ENCODE measurements at places on chromosomes 12 and 14.

DNA sequence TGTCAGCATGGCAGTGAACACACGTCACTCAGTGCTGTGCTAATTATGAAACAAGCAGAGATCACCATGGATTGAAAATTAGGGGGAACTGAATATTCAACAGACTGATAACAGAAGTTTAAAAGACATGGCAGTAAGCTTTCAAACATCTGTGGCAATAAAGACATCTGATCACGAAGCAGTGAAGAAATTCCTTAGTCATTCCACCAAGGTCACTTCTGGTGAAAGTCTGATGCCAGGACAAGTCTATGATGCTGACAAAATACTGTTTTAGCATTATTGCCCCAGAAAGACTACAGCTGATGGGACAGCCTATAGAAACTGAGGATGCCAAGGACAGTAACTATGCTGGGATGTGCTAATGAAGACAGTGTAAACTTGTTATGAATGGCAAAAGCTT is 126.9 kb upstream of the RBM19 start:
- no peak for DNase-seq

DNA sequence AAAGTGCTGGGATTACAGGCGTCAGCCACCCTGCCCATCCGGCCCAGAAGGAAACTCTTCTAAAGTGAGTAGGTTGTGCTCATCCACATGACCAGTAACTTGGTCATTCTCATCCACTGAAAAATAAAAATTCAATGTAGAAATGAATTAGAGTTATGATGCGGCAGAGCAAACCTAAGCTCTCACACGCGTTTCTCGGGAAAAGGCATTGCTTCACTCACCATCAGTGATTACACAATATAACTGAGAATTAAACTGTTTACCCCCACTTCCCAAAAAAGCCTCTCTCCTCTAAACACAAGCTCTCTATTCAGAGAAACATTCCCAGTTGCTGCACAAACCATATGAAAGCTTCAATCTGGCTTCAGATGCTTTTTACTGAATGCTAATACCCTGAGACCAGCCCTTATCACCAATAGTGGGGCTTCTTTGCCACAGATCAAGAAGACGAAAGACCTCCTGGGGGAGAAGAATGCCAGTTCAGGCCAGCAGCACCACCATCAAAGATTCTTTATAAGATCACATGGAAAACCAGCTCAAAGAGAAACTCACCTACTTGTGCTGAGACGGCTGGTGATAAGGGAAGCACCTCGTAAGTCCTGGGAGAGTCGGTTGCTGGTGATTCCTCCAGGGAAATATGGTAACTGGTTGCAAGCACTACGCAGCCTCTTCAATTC is 121.5 kb upstream of the SFSWAP start:
- no peak for DNase-seq

- no peak for DNase-seq
Measured at GRCh38 chr14:35925319-35925718, 99.2 kb downstream of the BRMS1L start.

- DNase-seq: no peak
Measured at GRCh38 chr14:95316821-95317220, 2.9 kb downstream of the CLMN start.

- no peak for DNase-seq
Measured at GRCh38 chr12:93827669-93828068, 150.5 kb downstream of the CRADD start.

GRCh38 chr12:132206046-132206434 is 61.8 kb downstream of the NOC4L start:
- DNase-seq: no peak

DNA sequence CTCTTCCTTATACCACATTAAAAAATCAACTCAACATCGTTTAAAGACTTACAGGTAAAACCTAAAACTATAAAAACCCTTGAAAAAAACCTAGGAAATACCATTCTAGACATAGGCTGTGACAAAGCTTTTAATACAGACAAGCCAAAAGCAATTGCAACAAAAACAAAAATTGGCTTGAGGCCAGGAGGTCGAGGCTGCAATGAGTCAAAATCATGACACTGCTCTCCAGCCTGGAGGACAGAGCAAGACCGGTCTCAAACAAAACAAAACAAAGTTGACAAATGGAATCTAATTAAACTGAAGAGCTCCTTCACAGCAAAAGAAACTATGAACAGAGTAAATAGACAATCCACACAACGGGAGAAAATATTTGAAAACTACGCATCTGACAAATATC is 1057.8 kb downstream of the FSCB start:
- DNase-seq: no peak

DNA sequence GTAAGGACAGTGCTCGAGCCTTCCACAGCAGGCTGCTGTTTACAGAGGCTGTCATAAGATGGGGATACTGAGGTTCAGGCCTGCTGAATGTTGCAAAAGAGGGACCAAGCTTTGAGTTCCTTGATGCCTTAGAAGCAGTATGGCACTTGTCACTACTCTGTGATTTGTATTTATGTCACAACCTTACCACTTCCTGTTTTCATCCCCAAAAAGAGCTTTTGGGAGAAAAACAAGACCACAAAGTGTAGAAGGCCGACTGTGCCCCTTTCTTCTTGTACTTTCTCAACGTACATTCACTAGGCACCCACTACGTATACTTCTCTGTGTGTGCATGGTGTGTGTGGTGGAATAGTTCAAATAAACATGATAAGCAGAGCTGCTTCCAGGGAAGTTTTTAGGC is 90.1 kb downstream of the DRAM1 start:
- no peak for DNase-seq

DNA sequence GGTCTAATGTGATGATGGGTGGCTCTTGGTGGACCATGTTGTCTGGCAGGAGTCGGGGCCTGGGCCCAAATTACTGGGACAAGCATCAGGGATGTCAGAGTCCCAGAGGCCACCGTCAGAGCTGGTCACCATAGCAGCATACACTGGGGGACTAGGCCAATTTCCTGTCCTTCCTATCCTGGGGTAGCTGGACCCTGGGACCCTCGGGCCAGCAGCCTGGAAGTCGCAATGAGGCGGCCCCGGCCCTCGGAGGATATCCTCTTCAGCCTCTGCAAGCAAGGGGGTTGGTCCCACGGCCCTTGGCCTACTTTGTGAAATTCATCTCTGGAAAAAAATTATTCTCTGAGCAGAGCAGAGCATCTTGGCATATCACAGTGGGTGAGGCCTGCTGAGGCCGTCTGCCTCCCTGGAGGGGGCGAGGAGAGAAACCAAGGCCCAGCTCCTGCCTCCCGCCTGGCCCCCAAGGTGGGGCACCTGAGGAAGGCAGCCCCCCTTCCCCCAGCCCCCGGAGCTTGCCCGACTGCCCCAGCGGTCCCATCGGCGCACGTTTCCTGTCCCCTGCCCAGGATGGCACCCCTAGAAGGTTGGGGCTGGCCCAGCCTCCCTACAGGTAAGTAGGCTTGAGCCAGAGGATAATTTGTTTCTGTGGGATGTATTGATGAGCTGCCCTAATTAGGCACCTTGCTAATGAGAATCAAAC is 135.0 kb upstream of the MYL2 start:
- DNase-seq: no peak

DNA sequence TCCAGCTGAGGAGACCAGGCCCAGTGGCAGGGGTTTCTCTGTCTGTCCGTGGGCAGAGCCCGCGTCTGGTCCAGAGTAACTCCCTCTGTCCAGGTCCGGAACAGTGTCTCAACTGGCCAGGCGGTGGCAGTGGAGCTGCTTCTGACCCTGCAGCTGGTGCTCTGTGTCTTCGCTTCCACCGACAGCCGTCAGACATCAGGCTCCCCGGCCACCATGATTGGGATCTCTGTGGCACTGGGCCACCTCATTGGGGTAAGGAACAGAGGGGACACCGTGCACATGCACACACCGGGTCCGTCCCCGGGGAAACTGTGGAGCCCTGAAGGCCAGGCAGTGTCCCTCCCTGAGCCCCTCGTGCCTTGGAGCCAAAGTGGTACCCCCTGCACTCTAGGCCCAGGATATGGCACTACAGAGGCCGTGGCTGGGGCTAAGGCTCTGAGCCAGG is 1.5 kb downstream of the AQP6 start:
- DNase-seq: peak; percentile 73

DNA sequence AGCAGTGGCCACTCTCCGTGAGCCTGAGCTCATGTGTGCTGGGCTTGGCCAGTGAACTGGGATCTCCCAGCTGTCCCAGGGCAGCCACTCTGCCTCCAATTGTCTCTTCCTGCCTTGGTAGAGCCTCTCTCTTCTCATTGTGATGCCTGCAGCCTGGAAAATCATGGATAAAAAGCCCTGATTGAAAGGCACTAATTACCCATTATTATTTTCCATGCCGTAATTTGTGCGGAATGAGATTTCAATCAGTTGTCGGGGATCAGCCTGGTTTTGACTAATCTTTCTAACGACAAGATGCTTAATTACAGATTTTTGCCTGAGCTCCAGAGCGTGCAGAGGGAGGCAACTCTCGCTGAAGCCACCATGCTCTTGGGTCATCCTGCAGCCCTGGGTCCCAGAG is 52.7 kb downstream of the ESRRB start:
- DNase-seq: no peak

GRCh38 chr12:3881281-3881950 is 8.2 kb upstream of the PARP11 start:
- no peak for DNase-seq

- DNase-seq: no peak
Measured at GRCh38 chr12:50951112-50951511, 1.2 kb upstream of the HIGD1C start.

DNA sequence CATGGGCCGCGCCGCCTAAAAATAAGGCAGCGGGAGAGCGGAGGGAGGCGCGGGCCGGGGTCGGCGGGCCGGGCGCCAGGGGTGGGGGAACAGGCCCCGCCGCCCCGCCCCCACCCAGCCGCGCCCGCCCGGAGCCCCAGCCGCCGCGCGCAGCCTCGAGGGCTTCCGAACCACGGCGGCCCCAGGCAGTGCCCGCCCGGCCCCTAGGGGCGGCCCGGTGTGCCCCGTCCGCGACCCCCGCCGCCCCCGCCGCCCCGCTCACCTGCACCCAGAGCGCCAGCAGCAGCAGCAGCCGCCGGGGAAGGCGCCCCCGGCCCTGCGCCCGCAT is 519 bp downstream of the JAG2 start:
- no peak for DNase-seq

GRCh38 chr14:56180754-56181542 is 62.7 kb downstream of the PELI2 start:
- no peak for DNase-seq

GRCh38 chr14:85415015-85415712 is 114.8 kb upstream of the FLRT2 start:
- DNase-seq: no peak

DNA sequence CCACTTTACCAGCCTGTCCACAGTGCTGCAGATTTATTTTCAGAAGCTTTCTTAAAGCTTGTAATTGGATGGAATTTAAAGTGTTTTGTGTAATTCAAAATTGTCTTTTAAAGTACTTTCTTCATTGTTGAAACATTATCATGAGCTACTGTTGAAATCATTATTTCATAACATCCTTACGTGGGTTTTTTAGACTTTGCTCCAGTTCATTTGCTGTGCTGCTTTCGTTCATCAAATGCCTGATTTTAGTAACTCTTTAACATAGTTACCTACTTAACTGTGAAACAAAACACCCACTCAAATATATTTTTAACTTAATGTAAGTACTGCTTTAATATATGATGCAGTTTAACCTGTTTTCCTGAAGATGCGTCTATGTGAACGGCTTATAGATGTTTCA is 47.5 kb downstream of the PIWIL1 start:
- DNase-seq: no peak

DNA sequence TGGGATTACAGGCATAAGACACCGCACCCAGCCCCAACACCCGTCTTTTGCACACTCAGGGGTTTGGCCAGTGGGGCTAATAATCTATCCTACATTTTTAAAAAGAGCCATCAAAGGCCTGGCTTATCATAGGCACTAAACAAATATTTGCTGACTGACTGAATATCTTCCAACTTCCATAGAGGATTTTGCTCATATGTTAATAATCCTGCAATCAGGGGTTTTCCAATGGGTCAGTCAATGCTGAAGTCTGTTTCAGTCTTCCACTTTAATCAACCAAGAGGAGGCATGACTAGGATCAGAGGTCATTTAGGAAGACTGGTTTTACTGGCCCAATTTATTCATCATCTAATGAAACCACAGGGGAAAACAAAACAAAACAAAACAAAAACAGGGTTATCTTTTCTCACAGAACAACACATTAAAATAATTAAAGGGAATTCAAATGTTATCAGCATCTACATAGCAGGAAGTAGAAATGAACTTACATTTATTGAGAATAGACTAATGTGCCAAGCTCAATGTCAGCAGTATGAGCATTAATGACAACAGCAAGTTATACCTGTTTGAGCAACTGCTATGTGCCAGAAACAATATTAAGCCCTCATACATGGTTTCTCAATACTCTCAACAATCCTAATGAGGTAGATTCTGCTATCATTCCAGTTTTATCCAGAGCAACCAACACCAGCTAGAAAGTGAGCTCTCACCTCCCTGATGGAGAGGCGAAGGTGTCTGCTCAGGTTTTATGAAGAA is 372.2 kb downstream of the EGLN3 start:
- no peak for DNase-seq

- no peak for DNase-seq
Measured at GRCh38 chr14:63938198-63939005, 85.6 kb downstream of the SYNE2 start.

GRCh38 chr14:99231850-99232713 is 39.9 kb downstream of the BCL11B start:
- peak; percentile 59 for DNase-seq

GRCh38 chr14:67538501-67538900 is 5.4 kb downstream of the PLEKHH1 start:
- DNase-seq: no peak

- peak; percentile 75 for DNase-seq
Measured at GRCh38 chr12:120713861-120714482, 3.7 kb downstream of the UNC119B start.

DNA sequence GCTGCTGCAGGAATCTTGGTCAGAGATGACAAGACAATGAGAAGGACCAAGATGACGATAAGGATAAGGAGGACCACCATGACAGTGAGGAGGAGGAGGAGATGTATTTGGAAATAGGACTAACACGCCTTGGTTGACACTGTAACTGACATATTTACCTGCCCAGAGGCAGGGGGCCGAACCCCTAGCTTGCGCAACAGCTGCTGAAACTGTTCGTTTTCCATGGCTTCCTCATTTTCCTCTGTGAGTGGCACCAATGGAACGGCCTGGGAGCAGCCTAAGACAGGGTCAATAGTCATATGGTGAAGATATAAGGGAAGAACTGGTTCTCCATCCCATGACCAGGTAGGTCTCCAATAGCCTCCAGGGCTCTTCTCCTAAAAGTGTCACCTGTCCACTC is 28.8 kb downstream of the TIMELESS start:
- no peak for DNase-seq

- DNase-seq: no peak
Measured at GRCh38 chr14:94823556-94824341, 53.8 kb upstream of the GSC start.

DNA sequence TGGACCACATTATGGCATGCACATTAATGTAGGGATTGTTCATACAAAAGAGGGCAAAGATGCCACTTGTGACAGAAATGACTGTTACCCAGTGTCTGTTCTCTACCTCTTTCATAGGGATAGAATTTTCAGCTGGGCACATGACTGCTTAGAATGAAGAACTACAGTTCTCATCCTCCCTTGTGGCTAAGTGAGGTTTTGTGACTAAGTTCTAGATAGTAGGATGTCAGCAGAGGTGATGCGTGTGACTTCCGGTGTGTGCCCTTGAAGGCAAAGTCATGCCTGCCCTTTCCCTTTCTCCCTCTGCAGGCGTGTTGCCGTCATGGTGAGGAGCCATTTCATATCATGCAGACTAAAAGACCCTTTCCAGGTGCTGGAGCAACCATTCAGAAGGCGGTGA is 99.3 kb downstream of the CACNA1C start:
- DNase-seq: no peak

GRCh38 chr14:65821224-65821753 is 408.8 kb downstream of the FUT8 start:
- DNase-seq: no peak

GRCh38 chr14:104576970-104577332 is 2.6 kb upstream of the C14orf180 start:
- DNase-seq: no peak
